ENCODE measurements at places on chromosomes 2 and 18.
A peak's percentile ranks its signal among the peaks of the same experiment; 100 is the strongest.

DNA sequence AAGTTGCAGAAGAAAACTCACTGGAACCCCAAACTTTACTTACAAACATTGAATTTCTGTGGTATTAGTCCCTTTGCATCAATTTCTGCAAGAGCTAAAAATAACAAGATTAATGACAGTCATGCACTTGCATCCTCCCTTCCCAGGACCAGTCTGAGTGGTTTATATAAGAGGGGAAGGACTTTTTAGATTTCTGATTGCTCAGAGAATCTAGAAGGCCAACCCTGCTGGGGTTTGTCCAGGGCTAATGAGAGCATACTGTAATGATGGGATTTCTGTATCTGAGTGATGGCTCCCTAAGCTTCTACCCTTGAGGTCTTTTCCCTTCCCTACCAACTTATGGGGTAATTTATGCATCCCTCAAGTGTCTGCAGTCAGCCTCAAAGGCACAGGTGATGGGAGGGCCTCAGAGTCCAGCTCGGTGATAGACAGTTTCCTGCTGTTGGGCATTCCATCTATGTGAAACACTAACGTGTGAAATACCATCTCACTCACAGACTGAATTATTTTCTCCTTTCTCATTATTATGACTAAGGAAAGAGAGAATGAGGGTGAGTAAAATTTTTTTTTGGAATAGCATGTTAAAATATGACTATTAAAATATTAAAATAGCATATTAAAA, 556.3 kb downstream of the RIT2 start:
- peak; percentile 14 for ATAC-seq

- ATAC-seq = no peak
These were observed 33.0 kb upstream of the GREB1 start for GRCh38 chr2:11500702-11501303.

DNA sequence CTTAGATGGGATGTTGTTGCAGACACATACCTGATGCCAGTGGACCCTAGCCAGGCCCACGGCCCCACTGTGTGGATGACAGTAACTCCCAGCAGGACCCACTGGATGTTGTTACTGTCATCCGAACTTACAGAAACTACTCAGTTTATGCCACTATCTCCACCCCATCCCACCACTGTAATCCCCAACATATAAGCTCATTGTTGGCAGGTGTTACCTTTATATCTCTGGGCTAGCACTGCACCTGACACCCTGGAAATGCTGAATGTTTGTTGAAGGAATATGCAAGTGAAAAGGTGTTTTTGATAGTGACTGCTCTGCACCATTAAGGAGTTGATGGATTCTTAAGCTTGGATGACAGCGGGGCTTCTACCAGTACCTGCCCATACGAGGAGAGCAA, 133.5 kb upstream of the ASB18 start:
- ATAC-seq = no peak

DNA sequence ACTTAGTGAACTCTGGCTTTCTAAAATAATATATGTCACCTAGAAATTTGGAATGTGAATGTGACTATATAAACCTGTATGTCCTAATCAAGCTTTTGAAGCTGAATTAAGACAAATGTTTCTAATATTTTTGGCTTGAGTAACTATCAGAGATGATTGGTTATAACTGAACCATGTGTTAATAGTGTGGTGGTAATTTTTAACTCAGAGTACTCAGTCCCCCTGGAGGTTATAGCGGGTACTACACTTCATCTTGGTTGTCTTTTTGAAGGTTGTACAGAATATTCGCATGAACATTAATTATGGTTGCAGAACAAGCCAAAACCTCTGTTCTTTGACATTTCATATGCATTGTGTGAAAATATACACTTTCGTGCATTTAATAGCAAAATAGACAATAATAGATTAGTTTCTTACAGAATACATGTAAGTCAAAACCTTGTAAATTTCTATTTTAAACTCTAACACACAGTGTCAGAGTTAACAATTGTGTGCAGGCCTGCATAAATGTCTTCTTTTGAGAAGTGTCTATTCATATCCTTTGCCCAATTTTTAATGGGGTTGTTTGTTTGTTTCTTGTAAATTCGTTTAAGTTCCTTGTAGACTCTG, 86.0 kb downstream of the OSBPL6 start:
- peak; percentile 11 for ATAC-seq

DNA sequence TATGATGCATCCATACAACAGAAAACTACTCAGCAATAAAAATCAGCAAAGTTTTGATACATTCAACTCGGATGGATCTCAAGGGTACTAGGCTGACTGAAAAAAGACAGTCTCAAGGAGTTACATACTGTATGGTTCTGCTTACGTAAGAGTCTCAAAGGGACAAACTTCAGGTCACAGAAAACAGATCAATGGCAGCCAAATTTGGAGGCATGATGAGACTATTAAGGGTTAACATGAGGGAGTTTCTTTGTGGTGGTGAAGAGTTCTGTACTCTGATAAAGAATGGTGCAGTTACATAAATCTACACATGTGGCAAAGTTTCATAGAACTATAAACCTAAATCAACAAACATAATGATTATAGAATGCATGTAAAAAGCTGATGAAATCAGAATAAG, 81.4 kb downstream of the COBLL1 start:
- ATAC-seq = no peak

DNA sequence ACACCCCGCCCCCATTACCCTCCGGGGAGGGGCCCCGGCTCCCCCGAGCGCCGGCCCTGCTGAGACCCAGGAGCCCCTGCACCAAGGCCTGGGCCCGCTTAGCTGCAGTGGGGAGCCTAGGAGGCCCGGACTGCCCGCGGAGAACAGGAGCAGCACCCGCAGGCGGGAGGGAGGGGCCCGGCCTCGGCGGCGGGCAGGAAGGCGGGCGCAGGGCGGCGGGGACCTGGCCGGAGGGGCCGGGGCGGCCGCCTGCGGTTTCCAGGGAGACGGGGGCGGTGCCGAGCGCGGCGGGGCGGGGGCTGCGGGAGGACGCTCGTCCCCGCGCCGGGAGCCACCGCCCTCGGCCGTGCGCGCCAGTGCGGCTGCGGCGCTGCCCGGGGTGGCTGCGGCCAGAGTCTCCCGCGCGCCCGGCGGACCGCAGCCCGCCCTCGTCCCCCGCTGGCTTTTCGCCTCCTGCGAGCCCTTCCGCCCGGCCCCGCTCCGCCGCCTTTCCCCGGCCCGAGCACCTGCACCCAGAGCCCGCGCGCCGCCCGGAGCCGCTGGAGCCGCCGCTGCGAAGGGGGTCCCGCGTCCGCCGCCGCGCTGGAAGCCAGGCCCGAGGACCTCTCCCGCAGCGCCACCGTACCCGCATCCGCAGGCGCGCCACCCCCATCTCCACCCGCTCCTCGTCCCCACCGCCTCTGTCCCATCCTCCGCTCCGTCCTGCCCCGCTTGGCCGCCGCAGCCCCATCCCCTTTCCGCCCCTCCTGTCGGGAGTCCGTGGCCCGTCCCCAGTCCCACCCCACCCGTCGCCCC, 17.2 kb downstream of the GPC1 start:
- peak; percentile 68 for ATAC-seq

- ATAC-seq = no peak
These were observed 63.7 kb downstream of the EDAR start for GRCh38 chr2:108925286-108925685.

- ATAC-seq = no peak
These were observed 1356.2 kb upstream of the NXPH2 start for GRCh38 chr2:140136366-140136765.

GRCh38 chr2:106057206-106057605, 136.9 kb downstream of the UXS1 start:
- ATAC-seq = peak; percentile 69

DNA sequence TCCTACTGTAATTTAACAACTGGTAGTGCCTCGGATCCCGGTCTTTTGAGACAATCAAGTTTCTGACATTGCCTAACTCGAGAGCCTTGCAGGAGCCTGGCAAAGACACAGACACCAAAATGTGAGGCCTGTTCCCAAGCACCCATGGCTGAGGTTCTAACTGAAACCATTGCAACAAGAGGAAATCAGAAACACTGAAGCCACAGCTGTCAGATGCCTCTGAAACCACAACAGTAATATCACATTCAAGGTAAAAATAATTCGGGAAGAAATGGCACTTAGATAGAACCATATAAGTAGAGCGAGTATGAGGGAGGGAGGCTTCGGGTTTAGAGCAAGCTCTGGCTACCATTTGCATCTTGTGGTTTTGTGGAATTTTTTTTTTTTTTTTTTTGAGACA, 285.9 kb downstream of the FBXO15 start:
- no peak for ATAC-seq

DNA sequence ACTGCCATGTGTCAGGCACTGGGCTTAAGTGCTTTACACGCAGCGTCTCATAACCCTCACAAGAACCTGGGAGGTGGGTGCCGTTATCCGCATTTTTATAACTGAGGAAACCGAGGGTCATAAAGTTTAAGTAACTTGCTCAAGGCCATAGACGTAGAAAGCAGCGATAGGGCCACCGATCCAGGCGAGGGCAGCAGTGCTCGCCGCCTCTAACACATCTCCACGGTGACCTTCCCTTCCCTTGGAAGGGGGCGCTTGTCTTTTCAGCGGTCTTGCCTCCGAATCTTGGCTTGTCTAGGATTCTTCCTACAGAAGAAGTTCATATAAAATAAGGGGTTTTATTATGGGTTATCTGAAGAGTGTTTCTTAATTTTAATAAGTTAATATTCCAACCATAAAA, 186.6 kb downstream of the GBX2 start:
- ATAC-seq = no peak

DNA sequence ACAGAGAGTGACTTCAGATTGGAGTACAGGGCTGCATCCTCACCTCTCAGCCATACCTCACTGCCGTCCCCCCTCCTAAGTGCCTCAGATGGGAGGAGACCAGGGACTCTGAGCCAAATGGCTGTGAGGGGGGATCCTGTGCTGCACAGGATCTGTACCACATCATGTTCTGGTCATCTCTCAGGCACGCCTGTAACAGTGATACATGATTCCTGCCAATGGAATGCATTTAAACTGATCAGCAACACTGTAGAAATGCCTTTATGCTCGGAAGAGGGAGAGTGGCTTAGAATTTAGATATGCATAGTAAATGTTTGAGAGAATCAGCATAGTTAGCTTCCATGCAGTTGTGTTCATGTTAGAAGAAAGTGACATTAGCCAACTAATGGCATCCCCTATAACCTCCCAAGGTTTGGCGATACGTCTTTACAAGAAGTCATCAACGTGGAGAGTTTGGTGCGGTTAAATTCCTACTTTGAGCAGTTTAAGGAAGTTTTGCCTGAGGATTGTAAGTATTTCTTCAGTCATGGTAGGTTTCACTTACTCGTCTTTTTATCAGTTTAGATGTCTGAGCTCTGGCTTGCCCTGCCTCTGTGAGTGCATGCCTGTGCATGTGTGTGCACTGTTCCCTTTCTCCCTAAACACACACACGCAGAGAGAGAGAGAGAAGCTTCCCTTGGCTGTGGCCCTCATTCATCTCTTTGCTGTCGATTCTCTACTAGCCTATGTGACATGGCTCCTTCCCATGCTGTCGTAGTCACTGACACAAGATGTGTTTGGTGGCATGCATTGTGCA, 40.0 kb downstream of the COA5 start:
- no peak for ATAC-seq

DNA sequence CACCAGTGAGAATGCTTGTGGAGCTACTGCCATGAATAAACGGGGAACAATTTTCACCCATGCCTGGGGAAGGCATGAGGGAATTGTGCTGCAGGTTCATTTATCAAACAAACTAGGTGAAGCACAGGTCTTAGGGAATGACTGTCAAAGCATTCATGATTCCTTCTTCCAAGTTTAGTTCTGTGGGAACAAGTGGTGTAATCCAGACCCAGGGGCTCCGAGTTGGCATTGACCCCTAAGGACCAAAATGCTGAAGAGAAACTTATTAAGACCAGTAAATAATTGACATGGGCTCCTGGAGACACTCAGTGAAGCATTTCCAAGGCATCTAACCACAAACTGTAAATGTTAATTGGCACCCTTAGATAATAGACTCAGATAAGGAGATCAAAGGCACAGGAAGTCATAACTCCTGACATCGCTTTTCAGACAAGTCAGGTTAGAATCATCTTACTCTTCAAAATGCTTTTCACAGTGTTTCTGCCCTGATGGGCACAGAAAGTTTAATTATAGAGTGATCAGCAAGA, 96.9 kb downstream of the SPP2 start:
- ATAC-seq = no peak

DNA sequence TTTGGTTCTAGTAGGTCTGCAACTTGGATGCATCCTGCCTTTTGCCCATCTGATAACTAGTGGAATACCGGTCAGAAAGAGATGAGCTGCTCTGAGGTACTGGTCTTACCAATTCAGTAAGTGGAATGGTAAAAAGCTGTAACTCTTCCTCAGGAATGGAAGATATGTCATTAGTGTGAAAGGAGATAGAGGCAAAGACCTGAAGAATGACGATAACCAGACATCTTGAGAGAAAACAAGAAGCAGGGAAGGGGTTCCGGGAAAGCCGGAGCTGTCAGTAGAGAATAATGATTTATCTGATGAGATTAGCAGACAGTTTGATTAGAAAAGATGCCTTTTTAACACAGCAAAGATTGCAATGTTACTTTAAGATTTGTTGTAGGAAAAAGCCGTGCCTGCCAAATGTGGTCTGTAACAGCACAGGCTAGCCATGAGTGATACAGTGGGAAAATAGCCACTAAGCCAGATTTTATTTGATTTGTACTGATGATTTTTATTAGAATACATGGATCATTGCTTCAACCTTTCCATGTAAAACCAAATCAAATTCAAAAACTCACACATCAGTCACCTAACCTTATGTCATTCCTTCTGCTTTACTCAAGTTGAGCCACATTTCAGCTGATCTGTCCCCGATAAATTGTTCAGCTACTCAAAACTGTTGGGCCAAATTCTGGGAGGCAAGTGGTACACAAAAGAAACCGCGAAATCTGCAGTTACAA, 110.0 kb downstream of the TCF4 start:
- ATAC-seq = no peak

DNA sequence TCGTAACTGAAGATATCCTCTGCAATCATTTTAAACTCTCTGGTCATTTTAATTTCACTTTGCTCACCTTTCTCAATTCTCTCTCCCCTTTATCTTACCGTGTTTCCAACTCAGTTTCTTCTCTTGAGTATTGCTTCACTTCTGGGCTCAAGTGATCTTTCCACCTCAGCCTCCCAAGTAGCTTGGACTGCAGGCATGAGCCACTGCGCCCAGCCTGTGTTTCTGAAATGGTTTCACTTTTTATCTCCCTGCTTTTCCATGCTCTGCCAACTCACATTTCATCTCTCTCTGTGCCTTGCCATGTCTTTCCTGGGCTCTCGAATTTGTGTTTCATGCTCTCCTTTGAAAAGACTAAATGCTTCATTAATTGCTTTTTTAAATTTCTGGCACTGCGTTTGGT, 30.5 kb upstream of the TMEM131 start:
- no peak for ATAC-seq

DNA sequence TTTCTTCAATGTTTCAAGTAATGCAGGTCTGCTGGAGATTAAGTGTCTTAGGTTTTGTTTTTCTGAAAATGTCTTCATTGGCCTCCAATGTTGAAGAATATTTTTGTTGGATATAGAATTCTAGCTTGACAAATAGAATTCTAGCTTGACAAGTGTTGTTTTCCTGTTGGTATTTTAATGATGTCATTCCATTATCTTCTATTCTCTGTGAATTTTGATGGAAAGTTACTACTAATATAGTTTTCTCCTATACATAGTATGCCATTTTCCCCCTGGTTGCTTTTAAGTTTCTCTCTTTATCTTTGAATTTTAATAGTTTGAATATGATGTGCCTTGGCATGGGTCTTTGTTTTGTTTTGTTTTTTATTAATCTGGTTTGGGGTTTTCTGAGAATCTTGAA, 119.9 kb downstream of the RAPGEF4 start:
- no peak for ATAC-seq
